Stimulated activated CD4-positive, alpha-beta T cell treated with anti-CD3 and anti-CD28 coated beads, Interleukin-2, amount 100 ng/mL, for 4 hours (primary cell): ENCODE measurements at places on chromosomes 11 and 22.

GRCh38 chr22:24008381-24009226 lies 2.5 kb upstream of the CABIN1 start:
- no peak for DNase-seq

- no peak for DNase-seq
Observed at GRCh38 chr11:95568281-95568680, 221.3 kb downstream of the FAM76B start.

DNA sequence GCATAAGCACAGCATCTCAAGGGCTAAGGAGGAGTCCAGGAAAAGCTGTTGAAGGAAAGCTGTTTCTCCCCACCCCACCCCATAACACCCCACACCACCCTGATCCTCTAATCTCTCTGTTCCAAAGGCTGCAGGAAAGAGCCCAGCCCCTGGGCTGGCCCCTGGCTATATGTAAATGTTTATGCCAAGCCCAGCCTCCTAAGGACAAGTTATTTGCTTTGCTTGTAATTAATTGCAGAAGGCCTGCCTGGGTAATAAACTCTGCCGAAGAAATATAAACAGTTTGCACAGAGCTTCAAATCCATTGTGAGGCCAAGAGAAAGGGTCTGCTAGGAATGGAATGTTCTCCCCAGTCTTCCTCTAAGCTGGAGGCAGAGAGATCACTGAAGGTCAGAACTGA lies 21.2 kb downstream of the ARRB1 start:
- no peak for DNase-seq

GRCh38 chr11:65793144-65793581 lies 6.3 kb downstream of the OVOL1 start:
- DNase-seq = no peak

- no peak for DNase-seq
Observed at GRCh38 chr11:122745111-122745510, 89.6 kb downstream of the UBASH3B start.

- DNase-seq = no peak
Observed at GRCh38 chr11:70326365-70326811, 55.9 kb downstream of the PPFIA1 start.

GRCh38 chr22:44930016-44930710 lies 79.6 kb downstream of the PHF21B start:
- no peak for DNase-seq

DNA sequence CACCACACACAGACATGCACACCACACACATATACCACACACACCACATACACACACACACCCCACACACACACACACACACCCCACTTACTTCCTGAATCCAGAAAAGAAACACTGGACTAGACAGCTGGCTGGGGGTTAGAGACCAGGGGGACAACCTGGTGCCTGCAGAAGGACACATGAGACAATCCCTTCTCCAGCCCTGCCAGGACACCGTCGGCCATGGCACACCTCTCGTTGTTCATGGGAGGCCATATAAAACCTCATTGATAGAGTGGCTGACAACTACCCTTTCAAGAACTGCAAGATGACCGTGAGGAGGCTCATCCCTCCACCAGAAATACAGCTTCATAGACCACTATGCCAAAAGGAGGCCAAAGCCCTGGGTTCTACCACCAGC lies 54.3 kb downstream of the IGSF9B start:
- DNase-seq = no peak

GRCh38 chr11:10943968-10944367 lies 86.1 kb upstream of the ZBED5 start:
- DNase-seq = no peak

GRCh38 chr11:24406389-24406788 lies 90.5 kb upstream of the LUZP2 start:
- no peak for DNase-seq

DNA sequence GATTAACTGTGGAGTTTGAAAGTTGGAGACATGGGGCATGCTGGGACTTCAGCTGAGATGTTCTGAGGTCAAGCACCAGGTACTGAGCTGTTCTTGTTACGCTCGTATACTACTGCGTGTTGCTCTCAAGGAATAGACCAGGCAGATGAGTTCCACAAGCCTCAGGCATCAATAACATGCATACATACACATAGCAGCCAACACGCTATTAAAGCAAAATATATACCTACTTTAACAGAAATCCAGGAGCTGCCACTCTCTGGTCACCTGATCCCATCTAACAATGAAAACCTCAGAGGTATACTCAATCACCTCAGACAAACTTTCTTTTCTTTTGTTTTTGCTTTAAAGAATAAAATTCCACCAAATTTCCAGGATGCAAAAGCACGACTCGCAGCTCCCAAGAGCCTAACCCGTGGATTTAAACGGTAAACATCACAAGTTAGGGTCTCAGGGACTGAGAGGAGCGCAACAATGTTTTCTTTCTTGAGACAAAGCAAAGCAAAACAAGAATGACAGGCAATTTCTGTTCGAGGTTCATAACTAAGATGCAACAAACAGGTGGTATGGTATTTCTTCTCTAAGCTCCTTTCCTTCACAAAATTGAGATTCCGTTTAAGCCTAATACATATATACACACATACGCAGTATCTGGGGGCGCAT lies 16.5 kb downstream of the BLID start:
- DNase-seq = no peak

DNA sequence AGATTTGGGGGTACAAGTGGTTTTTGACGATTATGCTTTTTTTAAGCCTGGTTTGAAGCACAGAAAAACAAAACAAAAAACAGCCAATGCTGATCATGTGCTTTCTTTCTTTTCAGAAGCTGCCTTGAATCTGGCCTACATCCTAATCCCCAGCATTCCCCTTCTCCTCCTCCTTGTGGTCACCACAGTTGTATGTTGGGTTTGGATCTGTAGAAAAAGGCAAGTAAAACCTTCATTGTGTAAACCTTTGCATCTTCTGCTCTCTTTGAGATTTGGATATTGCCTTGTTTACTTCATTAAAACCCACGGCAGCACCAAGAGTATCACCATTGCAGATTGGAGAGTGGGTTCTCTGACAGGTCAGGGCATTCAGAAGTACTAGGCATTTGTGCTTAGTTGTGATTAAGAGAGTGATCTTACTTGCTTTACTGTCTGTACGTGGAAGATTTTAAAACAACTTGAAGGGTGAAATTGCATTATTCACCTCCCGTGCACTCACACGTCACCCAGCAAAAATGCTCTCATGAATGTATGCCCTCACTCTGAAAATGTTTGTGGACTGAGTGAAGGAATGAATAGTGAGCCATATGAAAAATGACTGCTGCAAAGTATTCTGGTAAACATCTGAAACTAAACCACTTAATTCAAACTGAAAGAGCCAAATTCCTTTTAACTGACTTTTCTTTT lies 17.0 kb downstream of the LAYN start:
- no peak for DNase-seq

DNA sequence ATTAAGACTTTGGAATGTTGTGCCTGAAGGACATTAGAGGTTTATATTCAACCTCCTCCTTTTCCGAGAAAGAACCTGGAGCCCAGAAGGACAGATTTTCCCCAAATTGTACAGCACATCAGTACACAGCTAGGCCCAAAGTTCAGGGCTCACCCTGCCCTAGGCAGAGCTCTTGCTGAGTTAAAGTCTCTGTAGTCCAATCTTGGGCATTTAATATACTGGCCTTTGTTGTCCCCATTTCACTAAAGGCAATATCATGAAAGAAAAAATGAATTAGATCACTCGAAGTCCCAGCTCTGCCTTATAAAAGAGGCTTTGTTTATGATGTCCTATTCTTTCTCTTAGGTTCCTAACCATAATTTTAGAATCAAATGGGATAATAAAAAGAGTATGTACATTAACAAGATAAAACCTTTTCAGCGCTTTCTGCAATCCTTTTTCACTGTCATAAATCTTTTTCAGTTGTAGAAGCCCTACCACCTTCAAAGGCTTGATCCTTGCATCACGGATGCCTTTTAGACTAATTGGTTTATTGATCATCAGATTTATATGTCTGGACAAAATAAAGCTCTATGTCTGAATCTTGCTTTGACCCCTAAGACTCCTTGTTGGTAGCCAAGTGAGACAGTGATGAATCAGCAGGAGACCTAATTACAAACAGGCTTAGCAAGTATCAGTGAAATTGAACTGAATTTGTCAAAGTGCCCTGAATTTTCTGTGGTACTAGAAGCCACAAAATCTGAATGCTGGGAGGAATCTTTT lies 39.8 kb downstream of the RELT start:
- DNase-seq = no peak

DNA sequence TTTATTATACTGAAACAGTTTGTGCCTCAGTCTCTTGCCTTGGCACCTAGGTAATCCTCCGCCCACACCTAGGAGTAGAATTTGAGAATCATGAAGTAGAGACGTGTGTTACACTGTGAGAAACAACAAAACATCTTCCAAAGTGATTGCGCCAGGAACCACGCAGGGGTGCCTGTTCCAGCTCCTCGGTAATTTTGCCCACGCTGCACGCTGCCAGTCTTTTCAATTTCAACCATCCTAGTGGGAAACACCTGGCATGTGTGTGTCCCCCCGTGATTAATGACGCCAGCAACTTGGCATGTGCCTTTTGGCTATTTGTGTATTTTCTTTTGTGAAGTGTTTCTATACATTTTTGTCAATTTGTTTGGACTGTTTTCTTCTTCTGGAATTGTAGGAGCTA lies 919.1 kb downstream of the BRD1 start:
- DNase-seq = no peak

GRCh38 chr11:8339592-8340022 lies 75.9 kb upstream of the LMO1 start:
- no peak for DNase-seq

DNA sequence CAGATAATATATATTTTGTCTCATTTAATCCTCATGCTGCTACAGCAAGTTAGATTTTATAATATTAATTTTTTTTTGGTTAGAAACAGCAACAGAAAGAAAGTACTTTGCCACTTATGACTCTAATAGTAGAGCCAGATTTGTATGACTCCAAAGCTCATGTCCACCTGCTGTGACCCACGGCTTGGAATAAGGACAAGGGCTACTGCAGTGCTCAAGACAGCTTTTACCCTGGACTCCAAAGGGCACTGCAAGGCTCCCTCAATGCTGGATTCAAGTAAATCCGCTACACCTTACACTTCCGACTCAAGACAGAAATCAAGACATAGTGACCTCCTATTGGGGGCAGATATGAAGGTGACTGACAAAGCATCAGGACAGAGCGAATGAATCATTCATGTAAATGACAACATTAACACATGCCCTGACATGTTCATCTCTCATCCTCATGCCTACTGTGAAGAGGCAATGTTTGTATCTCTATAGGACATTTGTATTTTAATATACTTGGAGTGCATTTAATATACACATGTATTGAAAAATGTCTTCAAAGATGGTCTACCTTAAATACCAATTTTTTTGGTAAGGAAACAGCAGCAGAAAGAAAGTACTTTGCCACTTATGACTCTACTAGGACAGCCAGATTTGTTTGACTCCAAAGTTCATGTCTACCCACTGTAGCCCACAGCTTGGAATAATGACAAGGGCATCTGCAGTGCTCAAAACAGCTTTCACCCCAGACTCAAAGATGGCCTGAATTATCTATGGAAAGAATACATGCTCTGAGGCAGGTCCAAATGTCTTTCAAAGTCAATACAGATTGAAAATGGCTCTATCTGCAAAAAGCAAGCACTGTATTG lies 375.6 kb upstream of the CCDC90B start:
- DNase-seq = no peak

- no peak for DNase-seq
Observed at GRCh38 chr11:109046284-109046992, 375.6 kb upstream of the C11orf87 start.

- DNase-seq = peak; percentile 49
Observed at GRCh38 chr11:68825571-68825970, 16.1 kb downstream of the CPT1A start.

DNA sequence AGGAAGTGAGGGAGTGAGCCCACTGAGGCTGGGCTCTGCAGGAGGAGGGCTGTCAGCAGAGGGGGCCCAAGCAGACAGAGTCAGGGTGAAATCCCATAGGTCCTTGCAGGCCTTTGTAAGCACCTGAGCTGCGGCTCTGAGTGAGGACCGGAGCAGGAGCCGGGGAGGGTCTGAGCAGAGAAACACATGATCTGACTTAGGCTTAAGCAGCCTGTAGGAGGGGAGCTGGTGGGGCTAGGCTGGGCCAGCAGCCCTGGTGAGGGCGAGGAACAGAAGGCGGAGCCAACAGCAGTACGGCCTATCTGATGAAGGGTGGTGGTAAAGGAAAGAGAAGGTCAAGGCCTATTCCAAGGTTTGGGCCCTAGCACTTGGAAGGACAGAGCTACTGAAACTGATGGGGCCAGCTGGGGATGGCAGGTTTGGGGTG lies 26.9 kb upstream of the CBX7 start:
- no peak for DNase-seq

DNA sequence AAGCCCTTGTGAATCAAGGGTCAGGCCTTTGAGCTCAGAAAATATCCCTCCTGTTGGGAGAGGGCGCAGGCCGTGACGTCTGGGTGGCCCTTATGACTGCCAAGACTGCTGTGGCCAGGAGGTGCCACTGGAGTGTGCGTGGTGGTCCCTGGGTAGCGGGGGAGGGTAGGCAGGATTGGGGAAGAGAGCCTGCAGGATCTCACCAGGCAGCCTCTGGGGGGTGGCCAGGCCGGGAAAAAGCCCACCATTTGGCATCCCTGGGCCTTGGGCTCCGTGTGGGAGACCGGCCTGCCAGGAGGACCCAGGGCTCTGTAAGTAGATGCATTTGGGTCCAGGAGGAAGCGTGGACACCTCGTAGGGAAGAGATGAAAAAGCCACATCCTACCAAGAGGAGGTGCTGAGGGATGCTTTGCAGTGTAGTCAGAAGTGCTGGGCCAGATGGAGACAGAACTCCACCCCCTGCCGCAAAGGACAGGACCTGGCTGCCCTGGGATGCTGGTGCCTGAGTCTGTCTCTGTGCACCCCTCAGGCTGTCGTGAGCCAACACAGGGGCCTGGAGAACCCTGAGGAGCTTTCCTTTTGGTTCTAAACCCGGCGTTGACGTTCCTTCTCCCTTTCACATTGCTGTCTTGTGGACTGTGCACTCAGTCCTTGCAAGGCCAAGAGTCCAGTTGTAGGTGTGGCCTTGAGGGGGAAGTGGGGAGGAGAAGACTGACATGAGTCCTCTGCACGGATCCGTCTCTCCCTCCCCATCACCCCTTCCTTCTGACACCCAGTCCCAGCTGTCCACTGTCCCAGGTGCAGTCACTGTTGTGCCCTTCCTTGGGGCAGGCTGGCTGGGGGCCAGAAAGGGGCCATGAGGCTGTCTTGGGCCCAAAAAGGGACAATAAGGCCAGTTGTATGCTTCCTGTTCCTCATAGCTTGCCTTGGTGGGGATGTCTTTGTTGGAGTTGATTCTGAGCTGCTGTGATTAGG lies 12.7 kb upstream of the MIEF1 start:
- DNase-seq = no peak

GRCh38 chr11:20021212-20021611 lies 139.1 kb downstream of the DBX1 start:
- no peak for DNase-seq
